Smooth muscle cell of the brain vasculature (primary cell): ENCODE measurements at places on chromosomes 16 and 17.

DNA sequence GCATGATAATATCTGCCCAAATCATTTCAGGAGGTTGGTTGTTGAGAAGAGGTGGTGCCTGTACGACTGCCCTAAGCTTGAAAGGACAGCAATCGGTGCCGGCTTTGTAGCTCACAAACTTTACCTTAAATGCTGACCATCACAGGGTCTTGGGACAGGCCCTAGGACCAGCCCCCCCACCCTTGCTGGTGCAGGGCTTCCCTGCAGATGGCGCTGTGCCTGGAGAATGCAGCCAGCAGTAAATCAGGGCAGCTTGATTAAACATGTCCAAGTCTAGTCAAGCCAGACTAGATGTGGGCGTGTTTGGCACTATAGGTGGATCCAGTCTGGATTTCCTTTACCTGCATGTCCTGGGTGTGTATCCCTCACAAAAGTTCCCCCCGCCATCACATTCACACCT is 135.5 kb upstream of the CRHR1 start:
- no peak for DNase-seq

- DNase-seq, result no peak
Measured at GRCh38 chr17:83198366-83199341, 119.2 kb downstream of the METRNL start.

DNA sequence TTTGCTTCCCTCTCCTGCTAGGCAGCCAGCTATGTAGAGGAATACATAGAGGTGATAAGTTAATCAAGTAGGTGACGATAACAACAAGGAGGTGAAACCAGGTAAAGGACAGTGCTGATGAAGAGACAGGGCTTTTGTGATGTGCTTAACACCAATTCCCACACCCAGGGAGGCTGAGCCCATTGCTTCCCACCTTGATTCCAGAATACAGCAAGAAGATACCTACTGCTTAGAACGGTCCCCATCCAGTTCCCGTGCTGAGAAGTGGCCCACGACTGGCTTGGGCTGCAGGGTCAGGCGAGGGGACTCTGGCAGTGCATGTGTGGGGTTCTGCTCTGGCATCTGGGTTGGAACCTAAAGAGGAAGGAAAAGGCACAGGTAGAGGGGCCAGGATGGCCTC is 16.1 kb upstream of the GFAP start:
- no peak for DNase-seq

- no peak for DNase-seq
Measured at GRCh38 chr16:54591816-54592246, 305.2 kb upstream of the IRX3 start.

DNA sequence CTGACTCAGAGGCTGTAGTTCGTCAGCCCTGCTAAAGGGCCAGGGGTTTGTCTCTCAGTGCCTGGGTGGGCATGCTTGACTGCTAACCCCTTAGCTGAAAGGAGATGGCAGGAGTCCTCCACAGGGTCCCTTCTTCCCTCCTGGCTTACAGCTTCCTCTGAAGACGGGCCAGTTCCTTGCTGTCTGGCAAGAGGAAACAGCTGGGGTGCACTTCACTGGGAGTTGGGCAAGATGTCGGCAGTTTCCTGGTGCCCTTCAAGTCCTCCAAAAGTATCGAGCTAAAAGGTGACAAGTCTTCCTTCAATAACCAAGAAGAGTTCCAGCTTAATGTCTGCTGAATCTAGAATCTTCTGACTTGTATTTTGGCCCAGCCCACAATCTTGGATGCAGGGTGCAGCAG is 23.4 kb downstream of the NUP85 start:
- no peak for DNase-seq

GRCh38 chr16:9680019-9680655 is 502.1 kb downstream of the GRIN2A start:
- DNase-seq, result no peak
